Posterior vena cava (tissue), 2 donors: ENCODE measurements at places on chromosomes 12 and 14. TPM values are rescaled to one million over a fixed set of nuclear protein-coding genes. Genes with fewer than 3 reads are reported as not detected.

- DNase-seq = no peak
Observed at GRCh38 chr12:53944907-53945847, 6.5 kb downstream of the HOXC13 start.

DNA sequence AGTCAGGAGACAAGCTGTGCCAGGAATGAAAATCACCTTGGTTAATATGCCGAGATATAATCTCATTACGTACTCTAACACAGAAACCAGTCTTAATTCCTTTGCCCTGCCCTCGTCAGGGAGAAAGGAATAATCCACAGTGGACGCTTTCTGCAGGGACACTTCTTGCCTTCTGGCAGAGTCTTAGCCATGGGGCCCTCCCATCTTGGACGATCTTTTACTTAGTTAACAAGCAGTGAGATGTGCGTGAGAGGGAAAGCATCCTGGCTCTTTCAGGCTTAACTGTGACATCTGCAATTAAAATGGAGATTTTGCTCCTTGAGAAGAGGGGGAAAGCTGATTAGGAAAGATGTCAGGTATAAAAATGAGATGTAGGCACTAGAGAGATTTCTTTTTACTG is 246.4 kb downstream of the TMEM132C start:
- DNase-seq = no peak

DNA sequence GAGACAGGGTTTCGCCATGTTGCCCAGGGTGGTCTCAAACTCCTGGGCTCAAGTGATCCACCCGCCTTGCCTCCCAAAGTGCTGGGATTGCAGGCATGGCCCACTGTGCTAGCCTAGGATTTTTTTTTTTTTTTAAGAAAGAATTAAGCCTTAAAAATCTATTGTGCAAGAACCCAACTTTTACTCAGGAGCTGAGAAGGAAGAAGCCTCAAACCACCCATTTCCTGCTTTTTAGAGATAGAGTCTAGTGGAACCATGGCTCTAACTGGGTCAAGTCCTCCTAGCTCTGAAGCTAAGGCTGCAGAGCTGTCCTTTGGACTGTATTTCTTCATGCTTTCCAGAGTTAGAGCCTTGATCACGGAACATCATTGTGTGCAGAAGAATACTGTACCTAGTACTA is 1.3 kb upstream of the TSFM start:
- DNase-seq = no peak

- DNase-seq = no peak
Observed at GRCh38 chr14:60807971-60808370, 73.4 kb downstream of the MNAT1 start.

- DNase-seq = no peak
Observed at GRCh38 chr12:48019639-48020265, 15.5 kb upstream of the COL2A1 start.

The FGF23 gene
- not detected for total RNA-seq

- no peak for DNase-seq
Observed at GRCh38 chr14:105430565-105430964, 10.9 kb downstream of the MTA1 start.

The LBHD2 gene
- not detected for total RNA-seq

The TAS2R7 gene
- not detected for total RNA-seq

GRCh38 chr12:132560364-132560613 is 50.1 kb downstream of the LRCOL1 start:
- no peak for DNase-seq

- no peak for DNase-seq
Observed at GRCh38 chr14:90757452-90757851, 58.8 kb downstream of the TTC7B start.

GRCh38 chr14:64870160-64870559 is 9.5 kb downstream of the SPTB start:
- DNase-seq = no peak

- DNase-seq = no peak
Observed at GRCh38 chr12:66763467-66763866, 84.6 kb upstream of the GRIP1 start.

DNA sequence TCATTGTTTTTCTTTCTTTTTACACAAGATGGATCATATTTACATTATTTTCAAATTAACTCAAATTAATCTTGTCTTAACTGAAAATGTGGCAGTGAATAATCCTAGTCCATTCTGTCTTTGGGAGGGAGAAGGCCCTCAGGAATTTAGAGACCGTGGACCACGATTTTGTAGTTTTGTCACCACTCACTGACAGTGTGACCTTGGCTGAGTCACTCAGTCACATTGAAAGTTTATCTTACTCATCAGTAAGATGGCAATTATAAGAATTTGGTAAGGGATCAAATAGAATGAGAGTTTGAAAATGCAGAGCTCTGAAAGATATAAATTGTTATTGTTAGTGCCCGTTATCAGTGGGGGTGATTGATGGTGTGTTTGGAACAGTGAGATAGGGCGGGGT is 16.4 kb downstream of the FOXJ2 start:
- DNase-seq = no peak

The BTBD7 gene
- total RNA-seq = 34.8 TPM

The LRCOL1 gene
- total RNA-seq = 0.62 TPM

The DACT1 gene
- total RNA-seq = 13.7 TPM

DNA sequence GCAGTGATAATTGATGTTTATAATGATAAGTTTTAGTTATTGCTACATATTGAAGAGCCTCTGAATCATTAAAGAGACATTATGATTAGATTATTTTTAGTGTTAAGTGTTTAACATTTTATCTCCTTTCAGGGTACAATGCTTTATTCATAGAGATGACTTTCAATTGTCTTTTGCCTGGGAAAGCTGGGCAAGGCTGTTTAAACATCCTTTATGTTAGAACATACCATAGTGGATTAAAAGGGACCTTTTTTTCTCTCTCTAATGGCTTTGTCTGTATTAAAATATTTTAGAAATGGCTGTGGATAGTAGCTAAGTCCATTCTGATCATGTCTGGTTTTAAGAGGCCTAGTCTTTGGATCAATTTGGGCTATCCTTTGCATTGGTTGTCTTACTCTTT is 427.5 kb upstream of the MIS18BP1 start:
- DNase-seq = no peak

The CNTN1 gene
- 37.3 TPM for total RNA-seq

GRCh38 chr14:61466249-61466904 is 145.0 kb downstream of the PRKCH start:
- peak; percentile 88 for DNase-seq

The POMT2 gene
- total RNA-seq = 20.5 TPM

- no peak for DNase-seq
Observed at GRCh38 chr14:61968207-61968606, 206.0 kb downstream of the SNAPC1 start.

- no peak for DNase-seq
Observed at GRCh38 chr12:45695606-45696005, 33.9 kb upstream of the ARID2 start.

The ESPL1 gene
- 1.0 TPM for total RNA-seq

DNA sequence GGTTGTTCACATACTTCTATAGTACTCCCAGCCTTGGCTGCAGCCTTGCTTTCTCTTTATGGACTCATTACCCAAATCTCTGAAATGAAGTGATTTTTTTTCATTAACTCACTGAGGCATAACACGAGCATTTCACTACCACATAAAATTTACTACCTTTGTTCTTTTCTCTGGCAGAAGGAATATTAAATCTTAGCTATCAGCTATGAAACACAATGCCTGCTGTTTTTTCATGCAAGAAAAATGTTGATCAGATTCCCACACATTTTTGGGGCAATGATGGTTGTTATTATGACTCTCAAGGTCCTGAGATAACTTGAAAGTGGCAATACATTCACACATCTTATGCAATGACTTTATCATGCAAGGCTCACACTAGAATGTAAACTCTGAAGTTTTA is 225.3 kb upstream of the ATP2B1 start:
- DNase-seq = no peak

DNA sequence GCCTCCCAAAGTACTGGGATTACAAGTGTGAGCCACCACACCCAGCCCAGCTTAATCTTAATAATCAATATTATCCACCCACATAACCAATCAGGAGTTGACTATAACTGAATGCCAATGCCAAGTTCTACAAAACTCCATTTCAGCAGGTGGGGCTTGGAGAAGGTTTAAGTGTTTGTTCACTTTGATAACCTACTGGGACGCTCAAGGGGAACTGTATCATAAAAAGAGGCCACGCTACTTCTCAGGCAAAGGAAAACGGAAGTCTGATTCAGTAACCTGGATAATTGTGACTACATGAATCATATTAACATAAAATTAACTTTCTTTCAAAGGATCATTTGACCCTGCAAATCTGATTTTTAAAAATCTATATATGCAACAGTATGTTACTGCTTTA is 179.2 kb downstream of the BCAT1 start:
- no peak for DNase-seq

- DNase-seq = no peak
Observed at GRCh38 chr14:53249059-53249458, 95.9 kb upstream of the DDHD1 start.

GRCh38 chr12:112908548-112908947 is 1.8 kb downstream of the OAS1 start:
- no peak for DNase-seq

The RD3L gene
- total RNA-seq = not detected

DNA sequence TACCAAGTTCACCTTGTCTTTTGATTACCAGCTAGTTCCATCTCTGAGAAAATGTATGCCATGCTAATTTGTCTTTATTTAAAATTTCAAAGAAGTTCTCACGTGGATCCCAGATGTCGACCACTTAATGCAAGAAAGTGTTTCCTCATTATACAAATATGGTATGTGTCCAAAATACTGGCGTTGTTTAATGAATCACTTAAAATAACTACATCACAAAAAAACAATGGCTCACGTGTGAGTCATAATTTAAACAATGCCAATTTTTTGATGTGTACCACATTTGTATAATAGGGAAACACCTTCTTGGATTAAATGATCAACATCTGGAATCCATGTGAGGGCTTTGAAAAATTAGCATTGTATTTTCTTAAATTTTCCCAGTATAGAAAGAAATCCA is 40.8 kb downstream of the DBX2 start:
- DNase-seq = no peak

GRCh38 chr14:83707056-83707455 is 1822.9 kb upstream of the FLRT2 start:
- no peak for DNase-seq

The KRT82 gene
- total RNA-seq = not detected

The DHRS2 gene
- total RNA-seq = not detected

DNA sequence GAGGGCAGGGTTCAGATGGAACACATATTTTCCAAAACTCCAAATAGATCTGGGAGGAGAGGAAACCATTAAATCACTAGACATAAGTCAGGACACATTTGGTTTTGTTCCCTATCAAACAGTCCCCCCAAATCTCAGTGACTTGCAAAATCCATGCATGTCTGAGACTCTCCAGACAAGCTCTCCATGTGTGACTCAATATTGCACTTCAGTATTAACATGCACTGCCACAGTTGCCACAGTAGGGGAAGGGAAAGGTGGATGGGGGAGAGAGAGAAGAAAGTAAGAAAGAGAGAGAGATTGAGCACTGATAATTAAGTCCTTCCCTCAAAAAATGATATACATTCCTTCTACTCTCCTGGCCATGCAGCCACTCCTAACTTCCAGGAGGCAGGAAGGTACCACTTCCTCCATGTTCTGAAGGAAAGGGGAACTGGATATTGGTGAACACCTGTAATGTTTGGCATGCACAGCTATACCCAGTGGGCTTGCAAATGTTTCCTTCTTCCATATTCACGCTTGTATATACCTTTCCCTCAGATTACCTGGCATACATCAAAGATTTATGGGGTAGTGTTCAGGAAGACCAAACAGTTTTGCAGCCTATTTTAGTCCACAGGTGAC is 310.0 kb downstream of the ZFP36L1 start:
- no peak for DNase-seq

The ZDHHC17 gene
- 37.5 TPM for total RNA-seq

- DNase-seq = no peak
Observed at GRCh38 chr12:19895246-19896020, 456.1 kb downstream of the AEBP2 start.
